ENCODE measurements at places on chromosomes 7 and 10.

- peak; percentile 30 for DNase-seq
These were observed 375.9 kb downstream of the BMPER start for GRCh38 chr7:34281260-34281659.

GRCh38 chr10:34109952-34110702 is 705.0 kb downstream of the PARD3 start:
- DNase-seq, result no peak

GRCh38 chr10:86385806-86386205 is 19.2 kb upstream of the GRID1 start:
- no peak for DNase-seq

DNA sequence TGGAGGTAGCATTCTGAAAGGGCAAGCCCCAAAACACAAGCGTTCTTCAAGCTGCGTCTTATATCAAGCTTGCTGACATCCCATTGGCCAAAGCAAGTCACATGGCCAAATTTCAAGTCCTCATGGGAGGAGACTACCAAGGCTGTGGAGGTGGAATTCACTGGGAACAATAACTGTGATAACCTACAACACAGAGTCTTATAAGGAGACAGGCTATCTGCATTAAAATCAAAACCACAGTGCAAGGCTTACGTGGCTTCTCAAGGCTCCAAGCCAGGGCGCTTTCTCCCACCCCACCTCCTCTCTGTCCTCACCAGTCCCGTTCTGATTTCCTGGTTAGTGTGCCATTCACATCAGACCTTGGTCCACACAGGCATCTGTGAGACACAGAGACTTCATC is 39.4 kb downstream of the ADRB1 start:
- no peak for DNase-seq
